ENCODE measurements at places on chromosomes 2 and 18.

- DNase-seq, result no peak
Observed at GRCh38 chr2:240809276-240809675, 10.7 kb downstream of the KIF1A start.

DNA sequence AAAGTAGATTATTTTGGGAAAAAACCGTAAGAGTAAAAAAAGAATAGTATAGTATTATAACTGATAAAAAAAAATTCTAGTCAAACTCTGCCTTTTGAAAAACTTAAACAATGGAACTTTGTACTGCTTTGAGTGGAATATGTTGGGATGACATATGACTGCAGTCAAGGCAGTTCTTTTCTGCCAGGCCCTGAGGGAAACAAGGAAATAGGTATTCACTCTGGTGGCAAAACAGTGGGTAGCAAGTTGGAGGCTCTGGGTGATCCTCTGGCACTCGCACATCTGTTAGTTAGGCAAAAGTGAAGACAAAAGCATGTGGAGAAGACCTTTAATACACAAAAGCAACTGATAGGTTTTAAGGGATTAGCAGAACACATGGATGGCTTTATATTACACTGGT, 102.2 kb downstream of the ARHGEF33 start:
- no peak for DNase-seq

- no peak for DNase-seq
Observed at GRCh38 chr2:186917866-186918265, 68.9 kb upstream of the ZSWIM2 start.

DNA sequence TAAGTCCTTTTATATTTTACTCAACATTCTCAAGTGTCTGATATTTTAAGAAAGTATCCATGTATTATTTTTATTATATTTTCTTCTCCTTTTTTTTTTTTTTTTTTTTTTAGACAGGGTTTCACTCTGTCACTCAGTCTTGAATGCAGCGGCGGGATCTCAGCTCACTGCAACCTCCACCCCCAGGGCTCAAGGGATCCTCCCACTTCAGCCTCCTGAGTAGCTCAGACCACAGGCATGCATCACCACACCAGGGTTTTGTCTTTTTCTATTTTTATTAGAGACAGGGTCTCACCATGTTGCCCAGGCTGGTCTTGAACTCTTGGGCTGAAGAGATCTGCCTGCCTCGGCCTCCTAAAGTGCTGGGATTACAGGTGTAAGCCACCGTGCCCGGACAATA, 212.1 kb downstream of the TCF4 start:
- no peak for DNase-seq

GRCh38 chr18:58239879-58240278, 195.9 kb downstream of the NEDD4L start:
- no peak for DNase-seq

GRCh38 chr2:77391119-77391518, 131.1 kb downstream of the LRRTM4 start:
- DNase-seq, result no peak

DNA sequence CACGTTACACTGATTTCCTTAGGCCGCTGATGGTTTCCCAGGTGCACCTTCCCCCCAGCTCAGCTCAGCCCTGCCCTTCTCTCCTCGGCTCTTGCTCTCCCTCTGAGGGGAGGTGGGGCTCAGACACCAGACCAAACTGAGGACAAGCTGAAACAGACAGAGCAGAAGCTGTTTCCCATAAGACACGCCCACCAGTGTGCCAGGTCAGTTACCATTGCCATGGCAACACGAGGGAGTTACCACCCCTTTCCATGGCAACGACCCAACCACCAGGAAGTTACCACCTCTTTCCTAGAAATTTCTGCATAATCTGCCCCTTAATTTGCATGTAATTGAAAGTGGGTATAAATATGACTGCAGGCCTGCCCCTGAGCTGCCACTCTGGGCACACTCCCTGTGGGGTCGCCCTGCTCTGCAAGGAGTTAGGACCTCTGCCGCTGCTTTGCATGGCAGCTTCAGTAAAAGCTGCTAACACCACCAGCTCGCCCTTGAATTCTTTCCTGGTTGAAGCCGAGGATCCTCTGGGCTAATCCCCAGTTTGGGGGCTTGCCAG, 120.9 kb upstream of the SMIM21 start:
- no peak for DNase-seq

- DNase-seq, result no peak
Observed at GRCh38 chr2:203797276-203797675, 70.3 kb upstream of the CTLA4 start.

DNA sequence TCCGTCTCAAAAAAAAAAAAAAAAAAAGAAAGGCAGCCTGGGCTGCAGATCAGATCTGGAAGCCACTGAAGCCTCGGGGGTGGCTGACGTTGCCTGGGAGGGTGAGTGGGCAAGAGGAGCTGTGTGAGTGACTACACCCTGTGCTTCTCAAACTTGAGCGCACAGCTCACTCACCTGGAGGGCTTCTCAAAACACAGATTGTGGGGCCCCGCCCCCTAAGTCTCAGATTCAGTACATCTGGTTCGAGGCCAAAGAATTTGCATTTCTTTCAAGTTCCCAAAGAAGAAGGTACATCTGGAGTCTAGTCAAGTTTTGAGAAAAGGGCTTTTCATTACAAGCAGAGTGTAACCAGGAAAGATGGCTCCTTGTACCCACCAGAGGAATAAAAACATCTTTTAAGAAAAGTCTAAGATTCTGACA, 97.7 kb upstream of the CAB39 start:
- DNase-seq, result no peak

DNA sequence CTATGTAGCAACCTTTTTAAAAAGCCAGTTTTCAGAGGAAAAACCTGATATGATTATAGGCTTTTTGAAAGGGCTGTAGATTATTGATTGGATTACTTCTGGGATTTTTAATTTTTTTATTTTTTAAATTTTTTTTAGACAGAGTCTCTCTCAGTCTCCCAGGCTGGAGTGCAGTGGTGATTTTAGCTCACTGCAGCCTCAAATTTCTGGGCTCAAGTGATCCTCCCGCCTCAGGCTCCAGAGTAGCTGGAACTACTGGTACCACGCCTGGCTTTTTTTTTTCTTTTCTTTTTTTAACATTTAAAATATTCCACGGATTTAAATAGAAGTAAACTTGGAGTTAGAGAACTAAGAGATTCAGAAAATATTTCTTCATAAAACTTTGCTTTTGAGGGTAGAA, 1.2 kb downstream of the MRPL19 start:
- DNase-seq, result no peak

GRCh38 chr2:132646540-132647108, 23.4 kb downstream of the LYPD1 start:
- DNase-seq, result no peak

DNA sequence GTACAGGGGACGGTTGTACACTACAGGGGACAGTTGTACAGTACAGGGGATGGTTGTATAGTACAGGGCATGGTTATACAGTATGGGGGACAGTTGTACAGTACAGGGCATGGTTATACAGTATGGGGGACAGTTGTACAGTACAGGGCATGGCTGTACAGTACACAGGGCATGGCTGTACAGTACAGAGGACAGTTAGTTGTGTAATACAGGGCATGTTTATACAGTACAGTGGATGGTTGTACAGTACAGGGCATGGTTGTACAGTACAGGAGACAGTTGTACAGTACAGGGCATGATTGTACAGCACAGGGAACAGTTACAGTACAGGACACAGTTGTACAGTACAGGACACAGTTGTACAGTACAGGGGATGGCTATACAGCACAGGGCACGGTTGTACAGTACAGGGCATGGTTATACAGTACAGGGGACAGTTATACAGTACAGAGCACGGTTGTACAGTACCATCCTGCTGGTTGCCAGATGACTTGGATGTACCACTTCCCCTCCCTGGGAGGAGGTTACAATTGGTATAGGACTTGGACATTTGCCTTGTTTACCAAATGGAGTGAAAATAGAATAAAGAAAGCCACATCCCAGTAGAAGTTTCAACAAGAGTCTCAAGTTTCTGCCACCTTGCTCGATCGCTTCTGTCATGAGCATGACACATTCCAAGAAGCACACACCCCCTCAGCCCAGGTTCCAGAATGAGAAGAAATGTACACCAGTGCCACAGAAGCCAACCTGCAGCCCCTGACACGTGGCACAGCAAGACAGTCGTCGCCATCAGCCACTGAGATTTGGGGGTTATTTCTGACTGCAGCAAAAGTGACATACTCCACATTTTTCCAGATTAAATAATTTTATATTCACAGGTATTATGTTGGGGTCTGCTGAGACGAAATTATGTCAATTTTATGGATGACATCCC, 16.0 kb downstream of the CYRIA start:
- DNase-seq, result no peak

- DNase-seq, result peak; percentile 47
Observed at GRCh38 chr2:234488913-234489451, 7.9 kb downstream of the ARL4C start.

DNA sequence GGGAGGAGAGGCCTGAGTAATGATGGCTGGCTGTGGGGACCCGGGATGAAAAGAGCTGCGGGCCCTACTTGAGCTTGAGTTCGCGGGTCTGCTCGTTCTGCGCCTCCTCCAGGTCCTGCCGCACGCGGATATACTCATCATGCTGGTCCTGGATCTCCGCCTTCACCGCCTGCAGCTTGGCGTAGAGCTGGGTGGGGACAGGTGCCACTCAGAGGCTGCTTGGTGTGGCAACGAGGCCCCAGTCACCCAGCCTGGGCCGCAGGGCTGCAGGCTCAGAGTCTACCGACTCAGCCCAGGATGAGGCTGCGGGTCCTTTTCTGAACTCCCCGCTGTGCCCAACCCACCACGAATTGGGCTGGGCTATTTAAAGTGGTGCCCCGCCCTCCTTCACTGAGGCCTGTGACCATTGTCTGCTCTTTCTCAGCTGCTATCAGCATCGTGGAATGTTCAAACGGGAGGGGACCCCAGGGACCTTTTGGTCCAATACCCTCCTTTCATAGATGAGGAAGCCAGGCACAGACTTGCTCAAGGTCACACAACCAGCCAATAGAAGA, 28.0 kb downstream of the KIF3C start:
- DNase-seq, result no peak

- no peak for DNase-seq
Observed at GRCh38 chr2:79275197-79275596, 115.6 kb upstream of the REG3A start.

DNA sequence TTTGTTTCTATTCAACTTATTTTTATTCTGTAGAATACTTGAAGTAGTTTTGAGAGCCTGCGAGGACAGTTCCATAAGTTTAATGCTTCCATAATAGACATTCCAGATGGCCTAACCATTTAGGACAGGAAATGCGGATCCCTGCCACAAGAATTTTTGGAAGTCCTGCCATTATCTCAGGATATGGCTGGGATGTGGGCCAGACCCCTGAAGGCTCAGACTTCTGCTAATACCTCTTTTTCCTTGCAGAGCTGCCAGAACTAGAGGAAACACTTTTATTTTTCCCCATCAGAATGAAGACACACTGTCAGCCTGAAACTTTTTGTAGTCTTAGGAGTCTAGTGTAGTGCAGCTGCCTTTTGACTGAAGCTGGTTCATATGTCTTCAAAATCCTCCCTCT, 806.5 kb downstream of the TDRD15 start:
- DNase-seq, result no peak

GRCh38 chr2:218219934-218220333, 2.9 kb downstream of the ARPC2 start:
- no peak for DNase-seq

GRCh38 chr2:85076618-85077274, 56.4 kb upstream of the TCF7L1 start:
- no peak for DNase-seq

GRCh38 chr2:120239488-120240287, 13.0 kb upstream of the RALB start:
- DNase-seq, result no peak

GRCh38 chr2:203948733-203949132, 12.2 kb downstream of the ICOS start:
- DNase-seq, result no peak

GRCh38 chr2:137670111-137670510, 294.2 kb upstream of the HNMT start:
- DNase-seq, result no peak

DNA sequence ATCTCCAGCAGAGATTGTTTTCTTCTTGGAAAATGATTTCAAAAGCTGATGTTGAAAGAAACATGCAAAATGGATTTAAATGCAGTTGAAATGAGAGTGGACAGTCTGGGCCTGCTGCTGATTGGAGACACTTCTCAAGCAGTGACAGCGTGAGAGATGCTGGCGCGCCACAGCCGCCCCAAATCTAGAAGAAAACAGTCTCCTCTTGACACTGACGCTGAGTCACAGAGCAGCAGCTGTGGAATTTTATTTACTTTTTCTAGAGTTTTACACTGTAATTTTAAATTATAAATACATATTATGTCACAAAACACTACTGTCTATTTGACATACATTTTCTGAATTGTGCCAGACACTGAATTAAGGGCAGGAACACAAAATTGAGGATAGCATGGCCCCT, 121.8 kb upstream of the TMEM200C start:
- DNase-seq, result no peak

DNA sequence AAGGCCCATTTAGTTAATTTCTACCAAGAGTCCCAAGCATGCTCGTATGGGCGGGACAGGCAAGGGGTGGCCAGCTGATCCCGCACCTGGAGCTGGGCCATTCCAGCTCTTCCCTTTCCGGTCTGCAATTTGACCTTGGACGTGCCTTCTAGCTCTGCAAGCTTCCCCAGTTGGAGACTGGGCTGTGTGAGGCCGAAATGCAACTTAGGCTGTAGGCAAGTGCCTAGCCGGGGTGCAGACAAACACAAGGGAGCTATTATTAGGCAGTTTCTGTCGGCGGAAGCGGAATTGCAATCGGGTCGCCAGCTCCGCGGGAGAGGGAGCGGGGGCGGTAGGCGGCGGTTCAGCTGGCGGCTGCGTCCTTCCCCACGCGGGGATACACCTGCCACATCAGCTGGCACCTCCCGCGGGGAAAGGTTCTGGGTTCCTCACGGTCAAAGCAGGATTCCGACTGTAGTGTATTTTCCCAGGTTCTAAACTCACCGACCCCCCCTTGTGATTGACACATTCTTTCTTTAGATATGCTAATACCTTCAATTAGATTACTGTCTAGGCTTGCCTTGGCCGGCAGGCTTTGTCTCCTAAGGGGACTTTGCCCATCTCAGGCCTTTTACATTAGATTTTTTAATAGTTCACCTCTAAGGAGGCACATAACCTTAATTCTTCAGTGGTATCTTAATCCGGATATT, 17.1 kb upstream of the ZNF532 start:
- no peak for DNase-seq

GRCh38 chr2:170271340-170271739, 93.4 kb downstream of the MYO3B start:
- no peak for DNase-seq

GRCh38 chr2:238344517-238344916, 24.2 kb downstream of the TRAF3IP1 start:
- DNase-seq, result no peak

- no peak for DNase-seq
Observed at GRCh38 chr2:74010087-74010541, 25.4 kb downstream of the TET3 start.

GRCh38 chr2:11784747-11785610, 38.5 kb downstream of the LPIN1 start:
- DNase-seq, result peak; percentile 12

GRCh38 chr18:58167073-58167472, 123.0 kb downstream of the NEDD4L start:
- DNase-seq, result no peak

Measured in activated naive CD4-positive, alpha-beta T cell (primary cell).